ENCODE measurements at places on chromosomes 5 and 9.

DNA sequence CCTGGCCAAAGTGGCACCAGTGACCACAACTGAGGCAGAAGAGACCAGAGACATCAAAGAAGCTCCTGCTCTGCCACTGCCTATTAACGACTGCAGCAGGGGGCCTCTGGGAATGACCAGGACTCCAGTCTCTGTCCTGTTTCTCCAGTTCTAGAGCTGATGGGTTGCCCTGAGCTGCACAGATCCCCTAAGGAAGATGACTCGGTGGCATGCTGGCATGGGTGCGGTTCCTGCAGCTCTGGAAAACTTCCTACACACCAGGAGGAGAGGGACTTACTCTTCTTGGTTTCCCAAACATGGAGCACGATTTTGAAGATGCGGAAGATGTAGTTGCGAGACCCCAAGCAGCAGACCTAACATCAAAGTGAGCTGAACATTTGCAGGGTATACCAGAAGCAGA, 2.7 kb downstream of the SLIT3 start:
- DNase-seq, result no peak

- no peak for DNase-seq
These were observed 131.4 kb upstream of the FAM120A start for GRCh38 chr9:93319992-93320500.

GRCh38 chr5:144151026-144151425, 19.4 kb downstream of the YIPF5 start:
- DNase-seq, result no peak

GRCh38 chr5:169153405-169153804, 147.5 kb downstream of the SLIT3 start:
- no peak for DNase-seq

DNA sequence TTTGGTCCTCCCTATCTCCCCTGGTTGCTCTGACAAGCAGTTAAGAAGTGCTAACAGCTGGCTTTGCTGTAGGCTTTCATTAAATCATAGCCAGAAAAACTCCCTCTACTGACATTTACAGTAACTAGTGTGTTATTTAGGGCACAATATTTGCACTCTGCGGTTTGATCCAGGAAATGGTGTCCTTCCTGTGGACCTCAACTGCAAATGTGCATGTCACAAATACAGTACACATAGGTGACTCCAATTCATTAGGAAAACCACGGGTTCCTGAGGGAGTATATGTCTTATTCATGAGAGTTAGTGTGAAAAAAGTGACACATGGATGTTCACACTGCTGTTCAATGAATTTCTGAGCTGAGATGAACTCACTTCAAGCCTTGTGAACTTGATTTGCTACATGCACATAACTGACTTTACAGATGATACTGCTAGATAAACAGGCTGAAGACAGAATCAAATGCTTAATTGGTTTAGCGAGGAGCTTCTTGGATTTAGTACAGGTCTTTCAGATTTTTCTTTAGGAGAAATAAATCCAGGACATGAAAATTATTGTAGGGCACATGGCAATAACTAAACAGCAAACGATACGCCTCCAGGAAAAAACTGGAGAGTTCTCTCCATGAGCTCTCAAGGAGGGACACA, 281.5 kb downstream of the EFNA5 start:
- no peak for DNase-seq

DNA sequence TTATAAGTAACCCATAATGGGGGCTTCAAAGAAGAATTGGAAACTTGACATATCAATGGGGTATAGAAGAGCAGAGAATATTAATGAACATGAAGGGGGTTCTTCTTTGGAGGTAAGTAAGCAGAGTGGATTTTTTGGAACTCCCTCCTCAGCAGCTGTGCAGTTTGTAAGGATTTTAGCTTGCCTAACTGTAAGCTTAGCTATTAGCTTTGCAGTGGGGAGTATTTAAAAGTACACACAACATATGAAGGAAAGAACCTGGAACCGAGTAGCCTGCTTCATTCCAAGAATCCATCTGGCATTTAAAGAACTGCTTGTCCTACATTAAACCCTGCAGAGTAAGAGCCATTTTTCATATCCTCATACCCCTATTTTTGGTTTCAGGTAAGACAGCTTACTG, 2.2 kb upstream of the PBX3 start:
- DNase-seq, result no peak

DNA sequence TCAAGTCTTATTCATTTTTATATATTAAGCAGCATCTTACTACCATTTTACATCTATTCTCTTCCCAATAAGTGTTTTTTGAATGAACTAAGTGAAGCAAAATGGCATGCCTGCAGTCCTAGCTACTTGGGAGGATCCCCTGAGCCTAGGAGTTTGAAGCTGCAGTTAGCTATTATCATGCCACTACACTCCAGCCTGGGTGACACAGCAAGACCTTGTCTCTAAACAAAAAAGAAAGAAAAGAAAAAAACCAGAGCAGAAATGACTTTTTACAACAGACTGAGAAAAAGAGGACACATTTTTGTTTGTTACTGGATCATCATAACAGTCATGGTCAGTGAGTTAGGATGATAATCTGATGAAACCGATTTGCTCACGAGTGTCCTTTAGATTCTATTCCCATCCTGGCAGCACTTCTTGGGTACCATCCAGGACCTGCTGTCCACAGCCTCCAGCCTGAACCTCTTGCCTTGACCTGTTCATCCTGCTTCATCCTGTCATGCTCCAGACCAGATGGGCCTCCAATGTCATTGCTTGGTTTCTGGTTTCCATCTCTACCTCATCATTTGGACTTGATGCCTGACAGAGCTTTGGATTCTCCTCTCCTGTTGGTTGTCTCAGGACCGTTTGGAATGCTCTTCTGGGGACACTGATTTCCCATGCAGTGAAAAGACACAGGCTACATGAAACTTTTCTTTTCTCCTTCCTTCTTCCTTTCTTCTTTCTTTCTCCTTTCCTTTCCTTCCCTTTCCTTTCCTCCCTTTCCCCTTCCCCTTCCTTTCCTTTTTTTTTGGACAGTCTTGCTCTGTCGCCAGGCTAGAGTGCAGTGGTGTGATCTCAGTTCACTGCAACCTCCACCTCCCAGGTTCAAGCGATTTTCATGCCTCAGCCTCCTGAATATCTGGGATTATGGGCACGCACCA, 50.1 kb upstream of the GLRX start:
- DNase-seq, result no peak

- DNase-seq, result no peak
These were observed 15.8 kb downstream of the ZFAND5 start for GRCh38 chr9:72349240-72349639.

DNA sequence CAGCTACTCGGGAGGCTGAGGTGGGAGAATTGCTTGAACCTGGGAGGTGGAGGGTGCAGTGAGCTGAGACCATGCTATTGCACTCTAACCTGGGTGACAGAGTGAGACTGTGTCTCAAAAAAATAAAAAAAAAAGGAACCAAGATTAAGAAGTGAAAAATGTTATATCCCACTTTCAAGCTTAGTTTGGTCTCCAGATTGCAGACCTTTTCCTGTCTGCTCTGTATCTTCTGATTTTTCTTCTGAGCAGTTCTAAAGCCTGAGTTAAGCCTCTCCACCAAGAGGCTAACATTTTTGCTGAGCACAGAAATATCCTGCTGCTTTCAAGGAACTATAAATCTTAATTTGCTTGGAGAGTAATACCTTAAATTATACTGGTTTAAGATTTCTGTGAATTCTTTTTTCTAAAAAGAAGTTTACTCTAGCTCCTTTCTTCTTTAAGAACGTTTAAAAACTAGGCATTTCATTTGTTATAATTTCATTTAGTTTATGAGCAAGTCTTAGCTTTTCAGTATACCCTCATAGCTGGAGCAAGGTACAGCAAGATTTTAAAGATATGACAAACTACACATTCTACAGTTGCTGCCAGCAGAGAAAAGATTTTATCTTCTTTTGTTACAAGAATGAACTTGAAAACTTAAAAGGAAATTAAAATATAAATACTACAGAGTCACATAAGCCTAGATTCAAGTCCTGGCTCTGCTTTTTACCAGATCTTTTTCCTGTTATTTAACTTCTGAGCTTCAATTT, 55.0 kb downstream of the GARNL3 start:
- DNase-seq, result no peak

DNA sequence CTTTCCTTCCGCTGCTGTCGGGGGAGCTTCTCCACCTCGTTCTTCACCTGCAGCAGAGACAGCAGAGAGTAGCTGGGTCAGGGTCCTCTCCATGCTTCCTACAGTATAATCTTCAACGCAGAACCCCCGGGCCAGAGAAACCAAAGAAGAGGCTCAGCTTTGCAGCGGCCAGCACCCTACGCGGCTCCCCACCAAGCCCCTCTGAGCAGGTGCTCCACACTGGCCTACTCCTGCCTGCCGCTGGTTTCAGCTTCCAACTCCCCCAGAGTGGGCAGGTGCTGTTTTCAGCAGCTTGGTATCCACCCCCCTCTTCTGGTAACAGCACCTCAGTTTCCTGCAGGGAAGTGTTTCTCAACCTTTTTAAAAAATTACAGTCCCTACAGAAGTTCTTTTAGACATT, 58.3 kb upstream of the FBXW11 start:
- no peak for DNase-seq

GRCh38 chr5:168672888-168673287, 93.7 kb upstream of the PANK3 start:
- DNase-seq, result no peak

DNA sequence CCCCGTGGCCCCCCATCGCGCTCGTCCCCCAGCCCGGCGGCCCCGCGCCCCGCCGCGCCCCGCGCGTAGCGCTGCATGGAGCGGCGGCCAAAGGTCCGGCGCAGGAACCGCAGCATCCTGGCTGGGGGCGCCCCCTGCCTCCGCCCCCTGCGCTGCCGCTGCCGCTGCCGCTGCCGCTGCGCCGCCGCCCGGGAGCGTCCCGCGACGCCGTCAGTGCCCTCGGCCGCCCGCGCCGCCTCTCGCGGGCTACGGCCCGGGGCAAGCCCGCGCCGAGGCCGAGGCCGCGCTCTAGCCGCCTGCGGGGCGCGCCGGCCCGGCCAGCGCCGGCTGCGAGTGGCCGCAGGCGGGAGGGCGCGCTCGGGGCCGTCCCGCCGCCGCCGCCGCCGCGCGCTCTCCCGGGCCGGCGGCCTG, 523 bp downstream of the EPB41L4B start:
- no peak for DNase-seq

DNA sequence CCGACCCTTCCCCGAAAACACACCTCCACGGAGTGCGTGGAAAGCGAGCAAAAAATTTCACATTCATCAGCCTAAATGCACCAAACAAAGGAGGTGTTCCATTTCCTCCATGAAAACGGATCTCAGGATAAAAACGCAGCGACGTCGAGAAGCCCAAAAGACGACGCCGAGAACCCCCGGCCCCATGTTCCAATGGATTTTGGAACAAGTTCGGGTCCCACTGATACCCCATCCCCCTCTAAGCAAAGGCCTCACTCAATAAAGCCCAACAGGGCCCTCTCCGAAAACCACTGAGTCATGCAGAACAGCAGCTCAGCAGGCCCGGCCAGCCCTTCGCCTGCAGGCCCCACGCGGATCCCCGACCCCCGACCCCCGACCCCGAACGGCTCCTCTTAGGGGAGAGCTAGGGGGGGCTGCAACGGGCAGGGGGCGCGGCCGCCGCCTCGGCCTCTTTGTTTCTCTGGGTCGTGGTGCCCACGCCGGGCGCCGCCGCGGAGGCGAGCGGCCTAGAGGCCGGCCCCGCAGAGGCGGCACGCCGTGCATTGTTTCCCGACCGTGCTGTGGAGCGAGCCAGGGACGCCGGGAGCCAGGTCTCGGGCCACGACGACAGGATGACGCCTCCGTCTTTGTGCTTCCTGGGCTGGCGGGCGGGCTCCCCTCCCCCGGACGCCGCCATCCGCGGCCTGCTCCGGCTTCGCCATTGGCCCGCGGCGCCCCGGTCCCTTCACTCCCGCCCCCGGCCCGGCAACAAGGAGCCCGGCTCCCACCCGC, 915 bp downstream of the ZFAND5 start:
- peak; percentile 48 for DNase-seq

DNA sequence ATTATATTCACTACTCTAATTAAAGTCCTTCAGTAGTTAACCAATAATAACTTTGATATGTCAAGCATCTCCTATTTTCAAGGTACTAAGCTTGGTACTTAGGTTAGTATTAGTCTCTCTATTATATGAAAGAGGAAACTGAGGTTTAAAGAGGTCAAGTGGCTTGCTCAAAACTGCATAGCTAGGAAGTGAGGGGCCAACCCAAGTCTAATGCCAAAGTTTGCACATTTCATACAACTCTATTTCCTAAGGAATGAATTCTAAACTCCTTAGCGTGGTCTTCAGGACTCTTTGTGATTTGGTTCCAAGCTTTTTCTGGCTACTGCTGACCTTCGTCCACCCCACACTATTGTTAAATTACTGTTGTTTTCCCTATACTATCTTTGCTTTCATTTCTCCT, 9.9 kb upstream of the SHOC1 start:
- no peak for DNase-seq

DNA sequence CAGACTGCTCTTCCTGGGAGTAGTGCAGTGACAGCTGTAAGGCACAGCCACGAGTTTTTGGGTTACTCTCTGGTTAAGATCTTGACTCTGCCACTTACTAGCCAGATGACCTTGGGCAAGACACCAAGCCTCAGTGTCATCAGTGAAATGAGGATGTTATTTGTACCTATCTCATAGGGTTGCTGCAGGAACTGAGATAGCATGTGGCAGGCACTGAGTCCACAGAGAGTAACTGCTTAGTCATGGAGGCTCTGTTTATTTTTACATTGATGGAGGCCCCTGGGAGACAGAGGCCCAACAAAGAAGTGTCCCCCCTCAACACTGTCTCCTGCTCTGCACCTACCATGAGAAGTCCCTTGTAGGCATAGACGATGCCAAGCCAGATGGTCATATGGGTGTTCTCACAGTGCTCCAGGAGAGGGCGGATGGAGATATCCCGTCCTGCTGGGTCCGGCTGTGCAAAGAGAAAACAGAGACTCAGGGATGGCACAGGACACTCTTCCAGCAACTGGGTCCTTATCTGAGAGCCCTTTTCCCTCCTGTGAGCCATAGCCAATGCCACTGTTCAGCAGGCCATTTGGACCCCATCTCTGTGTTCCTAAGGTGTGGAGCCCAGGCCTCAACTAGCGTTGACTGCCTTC, 55.4 kb upstream of the TBC1D2 start:
- no peak for DNase-seq

GRCh38 chr9:121069396-121069795, 5.4 kb upstream of the CNTRL start:
- no peak for DNase-seq

GRCh38 chr5:130520211-130520610, 615.9 kb downstream of the CHSY3 start:
- no peak for DNase-seq

DNA sequence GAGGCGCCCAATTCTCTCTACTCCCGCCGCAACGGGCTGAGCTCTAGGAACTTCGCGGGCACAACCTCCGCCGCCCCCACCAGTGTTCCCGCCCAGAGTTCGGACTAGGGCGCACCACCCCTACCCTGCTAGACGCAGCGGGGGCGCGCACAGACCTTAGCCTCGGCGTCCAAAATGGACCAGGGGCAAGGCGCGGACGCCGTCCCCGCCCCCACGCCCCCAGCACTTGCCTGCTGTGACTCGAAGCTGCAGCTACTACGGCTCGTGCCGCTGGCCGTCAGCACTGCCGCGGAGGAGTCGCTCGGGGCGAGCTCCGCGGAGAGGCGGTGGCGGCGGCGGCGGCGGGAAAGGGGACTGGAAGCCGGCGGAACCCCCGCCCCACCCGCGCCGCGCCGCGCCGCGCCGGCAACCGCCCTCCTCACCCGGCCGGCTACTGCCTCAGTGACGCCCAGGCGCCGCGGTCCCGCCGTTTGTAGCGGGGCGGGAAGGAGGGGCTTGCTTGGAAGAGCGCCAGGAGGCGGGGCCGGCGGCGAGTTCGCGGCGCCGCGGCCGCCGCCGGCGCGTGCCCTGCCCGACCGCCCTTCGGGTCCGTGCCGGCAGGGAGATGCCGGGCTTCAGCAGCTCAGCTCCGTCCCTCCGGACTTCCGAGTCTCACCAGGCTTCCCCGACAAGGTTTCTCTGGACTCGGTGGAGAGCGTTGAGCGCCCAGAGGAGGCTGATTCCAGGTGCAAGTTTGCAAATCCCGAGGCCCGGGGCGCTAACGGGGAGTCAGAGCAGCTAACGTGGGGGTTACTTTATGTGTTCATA, 4.5 kb downstream of the ELAVL2 start:
- no peak for DNase-seq
